ENCODE measurements at places on chromosomes 2 and 18.

DNA sequence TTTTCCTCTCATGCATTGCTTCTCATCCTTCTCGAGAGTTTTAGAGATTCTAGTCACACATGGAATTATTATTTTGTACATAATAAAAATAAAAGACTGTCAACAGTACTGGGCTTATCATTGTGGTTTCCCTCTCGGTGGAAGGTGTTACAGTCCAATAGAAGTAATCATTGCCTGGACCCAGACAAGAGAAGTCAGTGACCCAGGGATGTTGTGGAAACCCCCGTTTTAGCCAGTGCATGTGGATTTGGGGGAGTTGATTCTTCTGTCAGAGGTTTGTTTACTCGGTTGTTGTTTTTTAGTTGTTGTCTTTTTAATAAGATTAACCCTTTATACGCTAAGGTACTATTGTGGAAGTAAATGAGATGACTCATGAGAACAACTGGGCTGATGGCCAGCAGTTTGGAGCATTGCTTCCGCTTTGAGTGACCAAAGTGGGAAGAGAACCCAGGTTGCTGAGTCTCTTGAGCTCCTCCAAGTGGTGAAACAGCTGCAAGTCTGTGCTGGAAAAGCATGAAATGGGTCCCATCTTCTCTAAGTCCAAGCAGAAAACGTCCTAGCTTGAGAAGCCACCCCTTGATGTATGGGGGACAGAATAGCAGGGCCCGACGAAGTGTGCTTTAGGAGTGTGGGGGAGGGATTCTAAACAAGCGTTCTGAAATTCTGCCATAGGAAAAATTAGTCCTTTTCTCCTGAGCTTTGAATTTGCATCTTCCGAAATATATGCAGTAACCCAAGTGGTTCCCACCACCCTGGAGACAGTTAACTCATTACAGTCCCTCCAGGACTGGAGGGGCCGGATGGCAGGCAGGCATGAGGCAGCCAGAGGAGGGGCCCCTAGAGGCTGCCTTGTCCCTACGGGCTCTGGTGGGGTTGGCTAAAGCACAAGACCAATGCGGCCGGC lies 61.8 kb upstream of the GPR45 start:
- DNase-seq: no peak

DNA sequence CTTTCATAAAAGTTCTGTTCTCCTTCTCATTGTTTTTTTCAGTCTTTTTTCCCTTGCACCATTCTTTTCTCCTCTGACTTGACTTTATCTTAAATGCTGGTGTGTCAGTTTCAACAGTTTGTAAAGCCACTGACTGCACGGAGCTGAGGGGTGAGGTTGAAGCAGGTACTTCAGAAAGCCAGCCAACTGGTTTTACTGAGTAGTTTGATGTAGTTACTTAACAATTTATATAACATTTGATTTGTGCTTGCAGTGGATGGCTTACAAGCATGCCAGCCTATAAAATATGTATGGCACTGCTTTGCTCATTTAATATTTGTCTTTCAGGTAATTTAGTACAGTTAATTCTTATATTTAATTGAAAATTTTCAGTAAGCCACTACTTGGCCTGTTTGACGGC lies 55.4 kb downstream of the FAM171B start:
- no peak for DNase-seq

GRCh38 chr2:207395535-207396251 lies 134.1 kb upstream of the CREB1 start:
- DNase-seq: no peak

- DNase-seq: no peak
These were observed 897.2 kb downstream of the TSN start for GRCh38 chr2:122652670-122653069.

DNA sequence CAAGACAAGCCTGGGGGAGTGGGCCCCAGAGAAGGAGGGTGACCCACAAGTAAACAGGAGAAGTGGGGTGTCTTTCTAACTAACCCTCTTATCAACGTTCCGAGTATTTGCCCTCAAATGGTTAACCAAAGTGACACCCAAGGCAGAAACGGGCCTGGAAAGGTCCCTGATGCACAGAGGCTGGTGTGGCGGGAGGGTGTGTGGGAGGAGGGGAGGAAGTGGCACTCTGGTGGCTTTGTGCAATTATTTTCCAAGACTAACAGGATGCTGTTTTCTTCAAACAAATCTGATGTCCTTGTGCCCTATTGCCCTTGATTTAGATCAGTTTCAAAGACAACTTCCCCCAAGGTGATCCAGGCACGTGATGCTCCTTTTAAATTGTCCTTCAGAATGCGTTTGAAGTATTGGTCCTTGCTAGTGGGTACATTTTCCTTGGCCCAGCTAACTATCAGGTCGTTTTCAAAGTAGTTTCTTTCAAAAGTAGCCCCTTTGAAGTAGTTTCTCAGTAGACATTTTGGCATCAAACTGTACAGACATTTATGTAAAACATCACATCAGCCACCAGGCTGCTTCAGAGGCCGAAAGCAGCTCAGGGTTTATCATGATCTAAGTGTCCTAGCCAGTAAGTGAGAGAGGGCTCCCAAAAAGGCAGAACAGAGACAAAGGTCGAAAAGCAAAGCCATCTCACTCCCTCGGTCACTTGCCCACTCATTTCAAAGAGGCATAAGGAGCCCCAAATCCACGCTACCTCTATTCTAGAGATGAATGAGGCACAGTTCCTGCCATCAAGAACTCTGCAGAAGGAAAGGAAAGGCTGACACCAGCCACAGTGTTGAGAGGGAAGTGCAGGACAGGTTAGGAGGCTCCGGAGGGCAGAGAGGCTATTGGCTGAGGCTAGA lies 371.1 kb upstream of the ID2 start:
- DNase-seq: peak; percentile 79

DNA sequence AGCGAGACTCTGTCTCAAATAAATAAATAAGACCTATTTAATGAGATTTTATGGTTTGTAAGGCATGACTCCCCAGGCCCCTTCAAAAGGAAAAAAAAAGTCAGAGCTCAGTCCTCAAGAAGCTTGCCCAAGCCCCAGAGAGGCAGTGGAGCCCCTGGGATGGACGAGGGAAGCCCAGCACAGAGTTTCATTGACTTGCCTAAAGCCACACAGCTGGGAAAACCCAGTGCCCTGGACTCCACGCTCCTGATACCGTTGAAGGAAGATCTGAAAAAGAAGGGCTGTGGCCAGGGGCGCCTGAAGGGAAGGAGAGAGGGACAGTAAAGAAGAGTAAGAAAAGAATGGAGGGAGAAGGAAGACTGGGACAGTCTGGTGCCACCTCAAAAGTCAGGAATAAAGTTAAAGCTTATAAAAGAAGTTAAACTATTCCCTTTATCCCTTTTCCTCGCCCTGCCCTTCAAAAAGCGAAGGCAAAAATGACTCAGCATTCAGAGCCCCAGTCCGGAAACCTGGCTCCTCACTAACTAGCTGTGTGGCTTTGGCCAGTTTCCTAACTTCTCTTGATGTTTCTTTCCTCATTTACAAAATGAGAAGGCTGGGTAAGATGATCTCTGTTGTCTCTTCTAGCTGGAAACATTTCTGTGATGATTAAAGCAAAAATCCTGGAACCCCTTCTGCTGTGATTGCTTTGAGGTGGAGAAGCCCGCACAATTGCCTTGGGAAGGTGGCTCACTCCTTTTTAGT lies 46.7 kb downstream of the LYPD1 start:
- DNase-seq: no peak

- DNase-seq: no peak
These were observed at the start of gene PTPRM for GRCh38 chr18:7566567-7567473. Gene PTPRM (plus strand): TSS chr18:7567316. CDS start chr18:7567819, 503 bp downstream.

GRCh38 chr2:212402316-212402715 lies 136.3 kb downstream of the ERBB4 start:
- DNase-seq: no peak

- DNase-seq: no peak
These were observed 111.8 kb upstream of the CAB39 start for GRCh38 chr2:230600881-230601280.

GRCh38 chr2:42835577-42836371 lies 43.4 kb upstream of the HAAO start:
- DNase-seq: no peak
